ENCODE measurements at places on chromosomes 4 and X.

GRCh38 chr4:153346031-153346430, 1.5 kb downstream of the MND1 start:
- no peak for DNase-seq

GRCh38 chr4:154005171-154005520, 216.3 kb upstream of the SFRP2 start:
- DNase-seq, result no peak

GRCh38 chrX:107429090-107429489, 20.4 kb upstream of the FRMPD3 start:
- no peak for DNase-seq

DNA sequence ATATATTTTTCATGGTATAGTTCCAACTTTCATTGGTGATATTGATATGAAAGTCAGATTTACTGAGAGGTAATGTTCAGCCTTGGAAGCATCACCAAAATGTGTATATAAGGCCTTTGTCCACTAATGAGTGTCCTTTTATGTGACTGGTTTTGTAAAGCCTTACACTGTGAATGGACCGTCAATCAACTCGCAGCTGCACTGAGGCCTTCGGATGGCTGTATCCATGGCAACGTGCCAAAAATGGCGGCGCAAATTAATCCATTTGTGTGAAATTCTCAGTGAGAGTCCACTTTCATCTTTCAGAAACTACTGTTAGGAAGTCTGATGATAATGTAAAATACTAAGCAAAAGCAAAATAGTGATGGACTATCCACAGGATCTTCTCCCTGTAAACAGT, 131.7 kb downstream of the SPCS3 start:
- DNase-seq, result no peak

DNA sequence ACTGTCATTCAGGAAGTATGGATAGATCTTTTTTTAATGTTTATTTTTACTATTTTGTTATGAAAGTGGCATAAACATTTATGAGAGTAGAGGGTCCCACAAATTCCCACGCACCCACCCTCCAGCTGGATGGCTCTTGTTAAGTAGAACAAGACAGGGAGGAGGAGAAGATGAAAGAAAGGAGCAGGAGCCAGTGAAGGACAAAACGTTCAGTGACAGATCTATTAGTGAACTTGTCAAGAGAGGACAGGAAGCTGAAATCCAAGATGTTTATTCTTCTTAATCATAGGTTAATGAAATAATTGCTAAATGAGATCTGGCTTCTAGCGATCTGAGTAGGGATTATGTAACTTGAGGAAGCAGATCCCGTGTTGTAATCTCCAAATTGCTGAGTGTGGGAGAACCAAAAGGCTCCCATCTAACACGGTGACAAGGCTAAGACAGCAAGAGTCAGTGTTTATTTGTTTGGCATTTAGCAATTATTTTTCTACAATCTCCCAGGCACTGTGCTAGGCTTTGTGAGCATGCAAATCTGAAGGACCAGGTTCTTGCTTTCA, 162.5 kb downstream of the SHROOM3 start:
- DNase-seq, result no peak

GRCh38 chr4:122702939-122703338, 29.6 kb upstream of the BBS12 start:
- no peak for DNase-seq

GRCh38 chr4:54440394-54441136, 211.5 kb downstream of the PDGFRA start:
- peak; percentile 46 for DNase-seq

DNA sequence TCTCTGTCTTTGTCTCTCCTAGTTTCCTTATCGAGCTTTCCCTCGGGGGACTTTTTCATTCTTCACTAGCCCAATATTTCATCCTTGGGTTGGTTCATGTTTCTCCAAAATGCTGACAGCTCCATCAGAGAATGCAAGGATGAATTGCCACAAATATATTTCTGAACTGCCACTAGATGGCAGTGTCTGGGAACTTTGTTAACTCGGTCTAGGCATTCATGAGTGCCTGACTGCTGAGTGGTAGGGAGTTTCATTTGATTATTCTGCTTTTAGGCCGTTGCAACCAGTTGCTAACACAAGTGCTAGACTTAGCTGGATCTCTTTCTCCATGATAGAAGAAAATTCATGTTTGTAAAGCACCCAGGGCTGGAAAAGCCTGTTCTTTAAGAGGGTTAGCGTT, 73.5 kb upstream of the RAP2C start:
- DNase-seq, result peak; percentile 17

DNA sequence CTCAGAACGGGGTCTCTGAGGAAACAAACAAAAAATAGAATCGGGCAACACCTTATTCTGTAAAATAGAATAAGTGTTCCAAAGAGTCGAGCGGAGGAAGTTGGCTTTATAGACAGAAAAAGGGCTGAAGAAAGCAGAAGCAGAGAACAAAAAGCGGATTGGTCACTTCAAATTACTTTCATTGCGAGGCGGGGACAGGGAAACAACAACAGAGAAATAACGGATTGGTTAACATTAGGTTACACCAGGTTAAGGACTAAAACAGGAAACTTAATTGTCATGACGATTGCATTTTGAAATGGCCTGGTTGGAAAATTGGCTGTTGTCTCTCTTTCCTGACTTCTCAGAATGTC, 433 bp upstream of the COQ2 start:
- no peak for DNase-seq

DNA sequence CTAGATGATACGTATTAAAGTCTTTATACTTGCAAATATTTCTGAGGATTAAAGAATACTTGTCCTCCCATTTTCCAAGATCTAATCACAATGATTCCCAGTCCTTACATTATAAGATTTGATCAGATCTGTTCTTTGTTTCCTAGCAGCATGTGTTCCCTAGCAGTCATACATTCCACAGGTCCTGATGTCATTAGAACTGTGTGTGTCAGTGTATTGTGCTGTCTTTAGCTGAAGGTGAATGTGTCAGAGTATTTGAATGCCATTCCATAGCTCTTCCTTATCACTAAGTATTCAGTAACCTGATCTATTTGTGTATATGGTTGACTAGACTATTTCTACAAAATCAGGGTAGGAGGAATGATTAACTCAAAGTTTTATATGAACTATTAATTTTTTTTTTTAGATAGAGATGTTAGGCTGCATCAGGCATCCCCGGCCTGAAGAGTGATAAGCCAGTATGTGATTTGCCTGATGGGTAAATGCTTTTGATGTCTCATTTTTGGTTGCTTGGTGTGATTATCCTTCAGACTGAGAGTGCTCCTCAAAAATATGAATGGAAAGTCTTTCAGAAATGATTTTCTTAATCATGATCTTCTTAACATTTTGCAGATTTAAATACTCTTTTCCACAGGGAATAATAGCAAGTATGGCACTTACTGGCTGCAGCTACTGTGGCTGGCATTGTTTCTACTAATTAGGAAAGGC, 4.4 kb downstream of the ADGRL3 start:
- peak; percentile 78 for DNase-seq

DNA sequence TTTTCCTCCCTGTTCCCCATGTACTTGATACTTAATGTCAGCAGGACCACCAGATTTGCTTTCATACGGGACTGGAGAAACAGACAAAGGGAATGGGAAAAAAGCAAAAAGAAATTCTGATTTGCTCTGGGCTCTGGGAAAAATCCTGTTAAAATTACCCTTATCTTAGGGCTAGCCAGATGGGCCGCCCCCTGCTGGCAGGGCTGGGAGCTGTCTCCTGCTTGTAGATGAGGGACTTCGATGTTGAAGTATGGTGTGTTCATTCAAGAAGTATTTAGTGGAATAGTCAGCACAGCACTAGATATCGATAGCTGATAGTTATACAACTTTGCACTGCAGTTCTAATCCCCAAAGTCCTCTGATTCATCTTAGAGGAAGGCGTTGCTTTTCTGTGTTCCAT, 45.8 kb downstream of the BCORL1 start:
- peak; percentile 11 for DNase-seq

- no peak for DNase-seq
Observed at GRCh38 chr4:106892786-106893185, 143.3 kb downstream of the DKK2 start.

DNA sequence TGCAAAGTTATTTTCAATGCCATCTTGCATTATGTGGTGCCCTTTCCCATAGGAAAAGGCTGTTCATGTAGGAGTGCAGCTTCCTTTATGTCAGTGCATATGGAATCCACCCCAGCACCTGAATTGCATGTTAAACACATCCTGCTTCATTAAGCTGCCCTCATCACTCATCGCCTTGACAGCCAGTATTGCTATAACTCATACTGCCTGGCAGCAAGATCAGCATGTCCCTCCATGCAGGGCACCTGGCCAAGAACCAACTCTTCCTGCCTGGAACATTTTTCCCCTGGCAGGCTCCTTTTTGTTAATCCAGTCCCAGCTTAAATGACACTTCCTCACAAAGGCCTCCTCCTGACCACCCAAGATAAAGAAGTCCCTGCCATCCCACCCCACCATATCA, 23.5 kb upstream of the CA5B start:
- no peak for DNase-seq

- DNase-seq, result no peak
Observed at GRCh38 chr4:137389911-137390520, 142.3 kb downstream of the PCDH18 start.

GRCh38 chr4:77449171-77449570, 156.4 kb upstream of the CXCL13 start:
- DNase-seq, result no peak

GRCh38 chrX:68422478-68422877, 10.8 kb downstream of the OPHN1 start:
- DNase-seq, result no peak

DNA sequence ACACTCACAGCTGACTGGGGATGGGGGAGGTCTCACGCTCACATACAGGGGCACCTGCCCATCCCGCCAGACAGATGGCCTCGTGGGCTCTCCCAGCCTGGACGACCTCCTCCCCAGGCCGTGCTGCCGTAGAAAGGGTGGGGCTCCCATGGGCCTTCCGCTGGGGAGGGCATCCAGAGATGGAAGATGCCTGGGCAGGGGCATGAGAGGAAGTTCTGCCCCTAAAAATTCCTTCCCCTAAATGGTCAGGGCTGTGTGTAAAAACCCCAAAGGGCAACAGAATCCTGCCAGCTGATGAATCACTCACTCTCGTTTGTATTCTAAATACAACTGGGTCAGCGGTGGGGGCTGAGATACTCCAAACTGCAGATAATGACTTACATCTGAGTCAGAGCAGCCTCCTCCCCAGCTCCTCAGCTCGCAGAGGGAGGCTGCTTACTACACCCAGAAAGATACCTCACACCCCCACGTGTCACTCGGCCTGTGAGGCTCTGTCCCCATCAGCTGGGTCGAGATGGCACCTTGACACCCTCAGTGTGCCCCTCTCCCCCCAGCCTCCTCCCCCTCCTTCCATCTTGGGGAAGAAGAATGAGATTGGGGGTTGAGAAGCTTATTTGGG, 10.1 kb downstream of the WDR1 start:
- DNase-seq, result peak; percentile 82

GRCh38 chrX:117973110-117973807, 143.4 kb downstream of the KLHL13 start:
- DNase-seq, result no peak

- DNase-seq, result peak; percentile 1
Observed at GRCh38 chr4:137226900-137227299, 305.4 kb downstream of the PCDH18 start.

- no peak for DNase-seq
Observed at GRCh38 chrX:133550665-133551485, 135.6 kb upstream of the GPC4 start.

GRCh38 chr4:76821641-76822040, 76.3 kb downstream of the SOWAHB start:
- DNase-seq, result no peak

DNA sequence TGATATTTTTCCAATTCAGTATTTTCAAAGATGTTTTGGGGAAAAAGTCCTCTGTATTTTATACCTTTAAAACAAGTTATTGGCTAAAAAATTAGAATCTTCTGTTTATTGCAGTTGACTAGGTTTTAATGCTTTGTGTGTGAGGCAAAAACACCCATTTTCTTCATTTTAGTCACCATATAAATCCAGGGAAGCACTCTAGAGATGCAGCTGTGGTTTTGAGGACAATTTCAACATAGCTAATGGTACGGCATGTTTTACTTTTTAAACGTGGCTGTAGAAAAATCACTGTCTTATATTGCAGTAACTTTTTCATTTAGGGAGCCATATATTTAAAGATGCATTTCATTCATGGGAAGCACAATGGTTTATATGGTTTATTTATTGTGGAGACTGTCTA, 129.1 kb upstream of the PITX2 start:
- DNase-seq, result no peak

- DNase-seq, result no peak
Observed at GRCh38 chrX:17459008-17459611, 84.1 kb downstream of the NHS start.

GRCh38 chrX:154091678-154092077, 5.8 kb downstream of the MECP2 start:
- no peak for DNase-seq

DNA sequence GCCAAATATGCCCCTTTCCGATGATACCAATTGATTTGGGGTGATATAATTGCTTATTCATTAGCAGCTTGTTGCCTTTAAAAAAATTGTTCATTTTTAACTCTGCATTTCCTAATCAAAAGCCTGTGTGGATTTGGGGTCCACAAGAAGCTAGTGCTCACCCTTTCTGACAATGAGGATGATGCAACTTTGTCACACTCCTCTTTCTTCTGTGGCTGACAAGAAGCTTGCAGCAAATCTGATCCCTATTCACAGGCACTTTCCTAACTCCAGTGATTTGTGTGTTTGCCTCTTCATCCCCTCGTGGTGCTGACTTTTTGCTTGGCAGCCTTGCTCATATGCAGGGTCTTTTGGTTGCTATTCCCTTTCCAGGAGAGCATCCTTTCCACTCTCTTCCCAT, 182.7 kb upstream of the LDB2 start:
- no peak for DNase-seq

GRCh38 chrX:31547816-31548215, 476.0 kb upstream of the FTHL17 start:
- DNase-seq, result no peak

Measured in urothelium cell line (cell line).